Activated CD8-positive, alpha-beta T cell treated with anti-CD3 and anti-CD28 coated beads, Interleukin-2, amount 10 ng/mL, durations not matched to agents 7 days and 5 days (primary cell): ENCODE measurements at places on chromosomes 16 and 17.

- no peak for DNase-seq
These were observed 191.3 kb downstream of the NTN1 start for GRCh38 chr17:9212376-9213302.

- no peak for DNase-seq
These were observed 29.0 kb downstream of the RMI2 start for GRCh38 chr16:11374255-11374654.

GRCh38 chr16:79623062-79623461, 22.5 kb upstream of the MAF start:
- no peak for DNase-seq

DNA sequence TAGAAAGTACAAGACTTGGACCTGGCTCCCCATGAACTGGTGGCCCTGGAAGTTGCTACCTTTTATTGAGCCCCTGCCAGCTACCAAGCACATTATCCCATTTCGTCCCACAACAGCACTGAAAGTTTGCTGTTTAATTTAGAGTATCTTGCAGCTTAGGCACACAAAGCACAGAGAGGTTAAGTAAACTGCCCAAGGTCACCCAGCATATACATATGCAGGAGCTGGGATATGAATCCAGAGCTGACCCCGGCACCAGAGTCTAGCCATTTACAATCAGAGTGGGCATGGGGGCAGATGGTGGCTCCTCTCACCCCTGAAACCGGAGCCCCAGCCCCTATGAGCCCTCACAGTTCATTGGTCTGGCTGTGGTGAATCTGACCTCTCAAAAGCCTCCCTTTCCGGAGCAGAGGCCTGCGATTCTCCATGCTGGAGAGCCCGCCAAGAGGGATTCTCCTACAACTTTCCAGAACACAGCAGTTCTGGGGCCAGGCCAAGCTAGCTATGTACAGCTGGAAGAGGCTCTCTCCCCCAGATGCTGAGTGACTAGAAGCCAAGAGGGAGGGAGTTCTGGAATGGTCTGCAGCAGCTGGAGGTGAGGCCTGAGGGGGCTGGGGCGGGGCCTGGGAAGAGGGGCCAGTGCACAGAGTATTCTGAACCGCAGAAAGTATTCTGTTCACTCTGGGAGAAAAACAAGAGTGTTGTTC, 58.3 kb downstream of the SREBF1 start:
- DNase-seq = no peak

DNA sequence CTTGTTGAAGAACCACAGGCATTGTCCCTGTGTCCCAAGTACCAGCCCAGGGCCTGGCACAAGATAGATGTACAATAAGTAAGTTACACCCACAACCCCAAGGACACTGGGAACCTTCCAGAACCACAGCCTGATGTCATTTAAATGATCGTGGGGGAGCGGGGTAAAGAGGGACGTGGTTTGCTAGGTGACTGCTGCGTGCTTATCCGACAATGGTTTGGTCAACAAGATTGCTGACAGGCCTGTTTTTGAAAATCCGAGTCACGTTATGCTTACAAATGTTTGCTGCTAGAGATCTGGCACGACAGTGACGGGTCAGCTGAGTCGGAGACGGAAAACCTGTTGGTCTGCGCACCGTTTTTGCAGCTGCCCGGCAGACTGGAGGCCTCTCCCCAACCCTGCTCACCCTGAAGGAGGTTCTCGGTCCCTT, 22.8 kb downstream of the COTL1 start:
- no peak for DNase-seq

- DNase-seq = no peak
These were observed 85.9 kb downstream of the SNX29 start for GRCh38 chr16:12062343-12063003.

GRCh38 chr17:80859002-80859941, 132.4 kb upstream of the CHMP6 start:
- no peak for DNase-seq

GRCh38 chr17:48547808-48548522, 3.1 kb upstream of the HOXB2 start:
- peak; percentile 68 for DNase-seq

- no peak for DNase-seq
These were observed 29.0 kb upstream of the SSTR2 start for GRCh38 chr17:73135766-73136165.

DNA sequence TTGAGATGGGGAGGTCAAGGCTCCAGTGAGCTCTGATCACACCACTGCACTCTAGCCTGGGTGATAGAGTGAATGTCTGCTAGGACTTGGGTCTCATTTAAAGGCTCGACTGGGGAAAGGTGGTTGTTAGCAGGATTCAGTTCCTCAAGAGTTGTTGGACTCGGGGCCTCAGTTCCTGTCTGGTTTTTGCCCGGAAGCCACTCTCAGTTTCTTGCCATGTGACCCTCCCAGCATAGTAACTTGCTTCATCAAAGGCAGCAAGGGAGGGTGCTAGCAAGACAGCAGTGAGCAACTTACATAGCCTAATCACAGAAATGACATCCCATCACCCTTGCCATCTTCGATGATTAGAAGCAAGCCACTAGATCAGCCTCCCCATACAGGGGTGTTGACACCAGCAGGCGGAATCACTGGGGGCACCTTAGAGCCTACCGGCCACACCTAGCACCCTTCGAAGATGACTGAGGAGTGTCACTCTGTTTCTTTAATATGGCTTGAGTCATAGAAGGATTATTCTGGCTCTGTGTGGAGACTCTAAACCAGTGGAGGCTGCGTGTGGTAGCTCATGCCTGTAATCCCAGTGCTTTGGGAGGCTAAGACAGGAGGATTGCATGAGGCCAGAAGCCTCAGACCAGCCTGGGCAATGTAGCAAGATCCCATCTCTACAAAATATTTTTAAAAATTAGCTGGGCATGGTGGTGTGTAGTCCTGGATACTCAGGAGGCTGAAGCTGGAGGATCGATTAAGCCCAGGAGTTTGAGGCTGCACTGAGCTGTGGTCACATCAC, 13.2 kb upstream of the SCNN1B start:
- no peak for DNase-seq

GRCh38 chr17:52681480-52681879, 523.0 kb upstream of the CA10 start:
- no peak for DNase-seq

GRCh38 chr17:81244358-81245023, 5.4 kb downstream of the NDUFAF8 start:
- DNase-seq = no peak

GRCh38 chr16:77290451-77291115, 91.4 kb downstream of the SYCE1L start:
- DNase-seq = no peak

DNA sequence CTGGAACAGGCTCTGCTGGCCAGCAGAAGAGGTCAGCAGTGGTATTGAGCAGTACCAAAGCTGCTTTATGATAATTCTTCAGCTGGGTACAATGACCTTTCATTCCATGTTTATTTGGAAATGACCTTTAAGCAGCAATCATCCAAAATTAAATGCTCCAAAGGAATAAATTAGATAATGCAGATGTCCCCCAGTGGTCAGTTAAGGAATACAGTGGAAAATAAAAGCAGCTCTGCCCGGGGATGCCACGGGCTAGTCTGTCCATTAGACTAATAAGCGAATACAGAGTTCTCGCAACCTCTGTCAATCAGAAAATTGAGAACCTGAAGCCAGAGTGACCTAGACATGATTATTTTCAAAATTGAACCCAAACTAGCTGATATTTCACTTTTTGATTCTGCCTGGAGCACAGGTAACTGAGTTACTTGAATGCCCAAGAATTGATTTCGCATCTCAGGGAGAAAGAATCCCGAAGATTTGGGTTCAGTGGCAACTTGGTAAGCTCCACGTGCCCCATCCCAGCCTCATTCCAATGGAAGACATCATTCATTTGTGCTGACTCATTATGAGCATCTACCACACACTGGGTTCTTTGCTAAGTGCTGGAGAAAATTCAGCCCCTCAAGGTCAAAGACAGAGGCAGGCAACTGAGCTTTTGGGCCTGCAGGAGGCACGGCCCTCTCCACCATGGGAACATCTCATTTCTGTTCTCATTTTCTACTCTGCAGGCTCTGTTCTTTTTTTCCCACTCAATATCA, 34.4 kb upstream of the SLC39A11 start:
- no peak for DNase-seq

DNA sequence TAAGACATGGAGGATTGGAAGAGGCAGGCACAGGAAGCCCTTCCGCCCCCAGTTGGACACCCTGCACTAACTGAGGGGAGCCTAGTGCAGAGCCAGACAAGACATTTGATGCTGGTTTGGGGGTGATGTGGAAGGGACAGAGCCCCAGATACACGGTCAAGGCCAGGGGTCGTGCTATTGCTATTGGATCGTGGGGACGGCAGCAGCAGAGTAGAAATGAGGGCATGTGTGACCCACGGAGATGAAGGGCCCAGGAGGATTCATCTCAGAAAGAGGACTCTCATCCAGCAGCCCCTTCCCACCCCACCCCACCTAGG, 2.0 kb upstream of the VAMP2 start:
- peak; percentile 60 for DNase-seq

GRCh38 chr16:78259873-78260272, 160.4 kb downstream of the WWOX start:
- DNase-seq = no peak

DNA sequence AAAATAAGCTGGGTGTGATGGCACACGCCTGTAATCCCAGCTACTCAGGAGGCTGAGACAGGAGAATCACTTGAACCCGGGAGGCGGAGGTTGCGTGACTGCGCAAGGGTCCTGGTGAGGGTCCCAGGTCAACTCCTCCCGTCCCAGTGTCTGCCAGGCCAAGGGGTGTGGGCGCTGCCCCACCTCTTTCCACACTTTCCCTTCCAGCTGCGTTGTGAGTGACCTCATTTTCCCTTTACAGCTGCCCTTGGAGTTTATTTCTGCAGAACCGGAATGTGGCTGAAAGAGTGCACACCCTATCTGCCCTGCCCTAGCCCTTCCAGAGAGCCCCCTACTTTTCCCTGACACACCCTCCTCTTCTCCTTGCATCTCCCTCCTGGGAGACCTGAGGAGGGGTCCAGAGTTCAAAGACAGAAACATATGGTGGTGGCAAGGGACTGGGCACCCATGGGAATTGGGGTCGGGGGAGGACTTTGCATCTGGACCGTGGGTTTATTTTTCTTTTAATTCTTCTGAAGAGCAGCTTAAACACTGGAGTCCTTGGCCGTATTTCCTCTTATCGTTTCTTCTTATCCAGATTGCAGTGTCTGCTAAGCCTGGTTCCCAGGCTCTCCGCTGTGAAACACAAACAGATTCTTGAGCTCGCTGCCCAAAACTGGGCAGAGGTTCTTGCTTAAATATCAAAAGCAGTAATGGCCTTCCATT, 20.9 kb downstream of the MRC2 start:
- DNase-seq = no peak

GRCh38 chr17:83068641-83069570, 10.5 kb upstream of the METRNL start:
- DNase-seq = peak; percentile 41

DNA sequence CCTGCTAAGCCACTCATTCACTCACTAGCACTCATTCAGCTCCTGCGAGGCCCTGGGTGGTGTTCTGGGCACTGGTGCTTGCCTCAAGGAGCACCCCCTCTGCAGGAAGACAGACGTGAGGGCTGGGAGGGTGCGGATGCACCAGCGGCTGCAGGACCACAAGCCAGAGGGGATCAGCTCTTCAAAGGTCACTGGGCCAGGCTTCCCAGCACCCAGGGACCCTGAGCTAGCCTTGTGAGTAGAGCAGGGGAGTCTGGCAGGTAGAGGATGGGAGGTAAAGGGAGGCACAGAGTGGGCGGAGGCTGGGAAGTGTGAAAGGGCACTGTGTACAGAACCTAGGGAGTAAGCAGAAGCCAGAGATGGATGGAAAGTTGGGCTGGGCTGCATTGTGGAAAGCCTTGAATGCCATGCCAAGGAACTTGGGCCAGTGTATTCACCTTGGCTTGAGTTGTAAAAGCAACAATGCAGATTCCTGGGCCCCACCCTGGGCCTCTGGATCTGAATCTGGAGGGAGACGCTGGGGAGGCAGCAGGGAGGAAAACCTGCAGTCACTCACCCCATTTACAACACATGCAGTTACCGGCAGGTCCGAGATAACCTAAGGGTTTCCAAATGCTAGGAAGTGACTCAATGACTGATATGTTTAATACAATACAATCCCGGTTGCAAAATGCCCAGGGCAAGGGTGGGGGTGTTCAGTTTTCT, 1.7 kb downstream of the IL4R start:
- peak; percentile 77 for DNase-seq

- no peak for DNase-seq
These were observed 6.8 kb upstream of the EVPLL start for GRCh38 chr17:18370761-18371160.

- DNase-seq = no peak
These were observed 80.0 kb downstream of the IRX5 start for GRCh38 chr16:55010492-55011160.

- DNase-seq = no peak
These were observed 562.7 kb upstream of the HSBP1 start for GRCh38 chr16:83245061-83245460.

GRCh38 chr16:84826558-84826941, 6.8 kb downstream of the CRISPLD2 start:
- no peak for DNase-seq

DNA sequence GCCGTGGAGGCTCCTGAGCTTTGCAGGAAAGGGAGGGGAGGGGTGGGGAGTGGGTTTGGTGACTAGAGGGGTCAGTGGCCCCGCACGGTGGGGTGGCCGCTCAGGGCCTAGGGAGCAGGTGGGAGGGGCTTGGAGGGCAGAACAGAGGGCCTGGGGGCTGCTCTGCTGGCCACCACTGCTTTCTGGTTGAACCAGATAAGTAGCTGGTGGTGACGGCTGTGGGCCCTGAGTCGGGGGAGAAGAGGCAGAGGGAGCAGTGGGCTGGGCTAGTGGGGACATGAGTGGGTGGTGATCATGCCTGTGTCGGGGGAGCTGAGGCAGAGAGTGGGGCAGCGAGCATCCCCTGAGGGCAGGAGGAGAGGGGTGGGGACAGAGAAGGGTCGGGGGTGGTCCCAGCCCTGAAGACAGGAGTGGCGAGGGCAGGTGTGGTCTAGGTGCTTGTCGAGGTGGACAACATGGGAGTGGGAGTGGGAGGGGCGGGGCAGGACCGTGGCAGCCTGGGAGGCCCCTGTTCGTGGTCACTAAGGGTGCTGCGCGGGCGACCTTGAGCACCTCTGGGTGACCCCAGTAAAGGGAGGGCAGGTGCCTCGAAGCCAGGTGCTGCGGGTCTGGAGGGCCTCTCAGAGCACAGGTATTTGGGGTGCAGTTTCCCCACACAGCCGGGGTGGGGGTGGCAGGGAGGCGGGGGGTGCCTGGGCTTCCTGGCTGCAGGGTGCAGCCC, 6.3 kb upstream of the CD7 start:
- no peak for DNase-seq

DNA sequence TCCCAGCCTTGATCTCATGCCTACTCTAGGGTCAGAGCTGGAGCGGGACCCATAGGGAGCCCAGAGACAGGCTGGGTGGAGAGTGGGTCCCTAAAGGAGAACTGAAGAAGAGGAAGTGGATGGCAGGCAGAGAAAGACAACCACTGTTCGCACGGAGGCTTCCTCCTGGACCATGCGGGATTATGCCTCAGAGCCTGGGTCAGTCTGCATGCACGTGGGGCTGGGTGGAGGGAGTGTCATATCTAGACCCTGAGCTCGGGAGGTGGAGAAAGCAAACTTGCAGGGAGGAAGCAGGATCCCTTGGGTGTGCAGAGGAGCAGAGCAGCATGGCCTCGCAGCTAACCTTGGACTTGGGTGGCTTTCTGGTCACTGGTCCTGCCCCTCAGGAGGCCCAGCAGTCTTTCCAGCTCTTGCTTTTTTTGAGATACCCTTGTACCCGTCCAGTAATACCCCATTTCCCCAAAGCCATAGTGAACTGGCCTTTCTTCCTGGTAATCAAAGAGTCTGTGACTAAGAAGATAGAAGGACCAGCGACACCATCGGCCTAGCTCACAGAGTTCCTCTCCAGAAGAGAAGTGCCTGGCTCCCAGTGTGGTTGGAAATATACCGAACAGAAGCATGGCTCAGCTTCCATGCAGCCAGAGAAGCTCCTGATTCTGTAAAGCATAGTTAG, 344.2 kb downstream of the CPPED1 start:
- DNase-seq = no peak
